NCI-H345 (cell line): ENCODE measurements at places on chromosomes 4 and X.

- DNase-seq = no peak
These were observed 17.1 kb downstream of the OGT start for GRCh38 chrX:71549986-71550385.

DNA sequence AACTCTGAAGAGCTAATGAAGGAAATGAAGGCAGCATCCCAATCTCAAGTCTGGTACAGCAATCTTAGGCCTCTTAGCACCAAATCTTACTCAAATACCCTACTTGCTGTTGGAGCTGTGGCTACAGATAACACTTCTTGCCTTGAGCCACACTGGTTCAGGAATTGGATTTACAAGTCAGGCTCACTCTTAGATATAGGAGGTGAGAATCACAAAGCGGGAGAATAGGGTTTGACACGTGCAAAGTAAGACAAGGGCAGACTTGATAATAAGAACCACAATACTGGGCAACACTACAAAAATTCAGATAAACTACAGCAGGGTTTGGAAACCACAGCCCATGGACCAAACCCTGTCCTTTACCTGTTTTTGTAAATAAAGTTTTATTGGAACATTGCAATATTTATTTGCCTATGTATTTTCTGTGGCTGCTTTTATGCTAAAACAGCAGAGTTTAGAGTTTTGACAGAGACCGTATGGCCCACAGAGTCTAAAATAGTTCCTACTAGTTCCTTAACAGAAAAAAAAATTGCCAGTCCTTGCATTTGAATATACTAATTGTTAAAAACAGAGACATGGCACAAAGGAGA, 9.3 kb upstream of the CUL4B start:
- DNase-seq = no peak

DNA sequence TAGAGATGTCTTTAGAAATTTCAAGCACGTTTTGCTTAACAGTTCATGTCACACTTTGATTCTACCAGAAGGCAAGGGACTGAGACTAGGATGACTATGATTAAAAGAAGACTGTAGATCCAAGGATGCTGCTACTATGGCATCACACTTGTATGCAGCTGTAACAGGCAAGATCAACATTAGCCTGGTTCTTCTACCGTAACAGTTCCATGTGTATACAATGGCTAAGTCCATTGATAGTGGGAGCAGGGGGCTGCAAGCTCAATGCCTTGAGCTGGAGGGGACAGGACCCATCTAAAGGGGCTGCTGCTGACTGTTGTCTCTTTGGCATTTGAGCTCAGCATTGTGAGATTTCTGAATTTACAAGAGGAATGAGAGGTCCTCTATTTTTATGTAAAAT, 212.0 kb downstream of the APBB2 start:
- DNase-seq = no peak

GRCh38 chrX:15856636-15857035, 2.0 kb upstream of the AP1S2 start:
- no peak for DNase-seq

DNA sequence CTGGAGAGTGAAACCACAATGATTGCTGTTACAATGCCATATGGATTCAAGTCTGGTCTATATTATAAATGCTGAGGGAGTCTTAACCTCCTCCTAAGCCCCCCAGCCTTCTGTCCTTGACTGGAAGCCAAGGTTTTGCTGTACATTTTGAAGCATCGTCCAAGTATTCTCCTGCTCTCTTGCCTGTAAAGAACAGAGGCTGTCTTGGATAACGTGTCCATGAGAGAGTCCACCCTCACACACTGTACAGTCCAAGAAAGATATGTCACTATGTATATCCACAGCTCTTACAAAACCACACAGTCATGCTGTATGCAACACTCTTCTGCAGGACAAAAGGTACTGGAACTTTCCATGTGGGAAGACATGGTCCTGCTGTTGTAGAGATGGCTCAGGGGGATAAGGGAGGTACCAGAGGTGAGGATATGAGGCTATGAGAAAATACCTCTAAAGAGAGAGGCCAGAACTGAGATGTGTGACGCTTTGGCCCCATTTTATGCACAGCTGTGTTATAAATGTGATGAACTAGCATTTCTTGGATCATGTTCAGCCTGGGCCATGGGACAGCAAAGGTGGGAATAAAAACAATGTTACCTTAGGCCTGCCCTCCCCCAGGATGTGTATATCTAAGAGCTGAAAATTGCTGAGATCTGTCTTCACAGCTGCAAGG, 678.6 kb downstream of the IQCM start:
- no peak for DNase-seq

GRCh38 chrX:149628768-149629167, 2.8 kb downstream of the TMEM185A start:
- no peak for DNase-seq
